ENCODE measurements at places on chromosomes 3 and 15.

GRCh38 chr3:53801319-53801718 is 44.9 kb downstream of the CHDH start:
- no peak for DNase-seq

GRCh38 chr3:43286841-43287499 is 630 bp downstream of the SNRK start:
- DNase-seq = peak; percentile 33

- no peak for DNase-seq
These were observed 51.8 kb upstream of the NEDD4 start for GRCh38 chr15:56045068-56045748.

DNA sequence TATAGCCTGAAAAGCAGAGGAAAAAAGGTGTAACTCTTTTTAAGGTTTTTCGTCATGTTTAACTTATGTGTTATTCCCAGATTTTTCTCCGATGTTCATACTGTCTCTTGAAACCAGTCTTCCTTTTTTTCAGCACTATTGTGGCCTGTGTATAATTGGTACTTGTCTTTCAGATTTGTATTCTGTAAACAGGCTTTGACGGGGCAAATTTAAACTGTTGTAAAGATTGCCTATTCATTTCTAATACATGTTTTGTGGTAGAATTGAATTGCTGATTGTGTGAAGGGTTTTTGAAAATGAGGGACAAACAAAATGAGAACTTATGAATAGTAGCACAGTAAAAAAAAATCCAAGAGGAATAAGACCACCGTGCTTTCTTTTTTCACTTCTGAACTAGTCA is 33.6 kb downstream of the AKAP13 start:
- DNase-seq = peak; percentile 17

DNA sequence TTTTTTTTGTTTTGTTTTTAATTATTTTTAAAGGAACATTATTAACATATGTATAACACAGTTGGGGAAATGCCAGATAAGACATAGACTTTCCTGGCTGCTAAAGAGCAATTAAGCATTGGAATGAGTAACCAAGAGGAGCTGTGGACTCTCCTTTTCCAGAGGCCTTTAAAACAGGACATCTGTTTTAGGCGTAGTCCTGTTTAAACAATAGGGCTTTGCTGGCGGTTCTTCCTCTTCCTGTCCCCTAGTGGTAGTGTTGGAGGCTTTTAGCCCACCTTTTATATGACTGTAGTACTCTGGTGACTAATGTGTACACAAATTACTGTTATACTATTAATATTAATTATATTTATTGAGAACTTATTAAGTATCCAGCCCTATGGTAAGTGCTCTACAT is 81.9 kb downstream of the PPARG start:
- DNase-seq = peak; percentile 44

DNA sequence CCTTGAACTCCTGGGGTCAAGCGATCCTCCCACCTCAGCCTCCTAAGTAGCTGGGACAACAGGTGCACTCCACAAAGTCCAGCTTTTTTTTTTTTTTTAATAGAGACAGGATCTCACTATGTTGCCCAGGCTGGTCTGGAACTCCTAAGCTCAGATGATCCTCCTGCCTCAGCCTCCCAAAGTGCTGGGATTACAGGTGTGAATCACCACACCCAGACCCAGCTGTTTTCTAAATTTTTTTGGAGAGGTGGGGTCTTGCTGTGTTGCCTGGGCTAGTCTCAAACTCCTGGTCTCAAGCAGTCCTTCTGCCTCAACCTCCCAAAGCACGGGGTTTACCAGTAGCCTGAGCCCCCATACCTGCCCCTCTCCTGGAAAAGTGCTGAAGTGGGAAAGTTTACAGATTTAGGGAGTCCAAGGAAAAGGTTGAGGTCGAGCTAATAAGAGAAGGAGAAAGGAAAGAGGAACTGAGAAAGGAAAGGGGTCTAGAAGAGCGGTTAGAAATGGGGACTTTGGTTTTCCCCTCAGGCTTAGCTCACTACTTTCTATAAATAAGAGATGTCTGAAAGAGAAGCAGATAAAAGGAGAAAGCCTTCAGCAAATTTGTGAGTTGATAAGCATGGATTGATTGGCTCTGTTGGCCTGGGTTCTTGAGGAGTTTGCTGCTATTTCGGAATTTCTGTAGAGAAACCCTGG is 23.6 kb downstream of the UBE2E1 start:
- DNase-seq = no peak

DNA sequence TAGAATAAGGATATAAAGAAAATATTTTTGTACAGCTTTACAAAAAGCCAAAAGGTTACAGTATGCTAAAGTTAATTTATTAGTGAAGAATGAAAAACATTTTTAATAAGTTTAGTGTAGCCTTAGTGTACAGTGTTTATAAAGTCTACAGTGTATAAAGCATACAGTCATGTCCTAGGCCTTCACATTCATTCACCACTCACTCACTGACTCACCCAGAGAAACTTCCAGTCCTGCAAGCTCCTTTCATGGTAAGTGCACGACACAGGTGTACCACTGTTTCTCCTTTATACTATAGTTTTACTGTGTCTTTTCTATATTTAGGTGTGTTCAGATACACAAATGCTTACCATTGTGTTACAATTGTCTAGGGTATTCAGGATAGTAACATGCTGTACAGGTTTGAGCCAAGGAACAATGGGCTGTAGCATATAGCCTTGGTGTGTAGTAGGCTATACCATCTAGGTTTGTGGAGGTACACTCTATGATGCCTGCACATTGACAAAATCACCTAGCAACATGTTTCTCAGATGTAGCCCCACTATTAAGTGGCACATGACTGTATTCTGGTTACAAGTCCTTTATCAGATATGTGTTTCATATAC is 197.1 kb upstream of the KBTBD8 start:
- DNase-seq = peak; percentile 49

DNA sequence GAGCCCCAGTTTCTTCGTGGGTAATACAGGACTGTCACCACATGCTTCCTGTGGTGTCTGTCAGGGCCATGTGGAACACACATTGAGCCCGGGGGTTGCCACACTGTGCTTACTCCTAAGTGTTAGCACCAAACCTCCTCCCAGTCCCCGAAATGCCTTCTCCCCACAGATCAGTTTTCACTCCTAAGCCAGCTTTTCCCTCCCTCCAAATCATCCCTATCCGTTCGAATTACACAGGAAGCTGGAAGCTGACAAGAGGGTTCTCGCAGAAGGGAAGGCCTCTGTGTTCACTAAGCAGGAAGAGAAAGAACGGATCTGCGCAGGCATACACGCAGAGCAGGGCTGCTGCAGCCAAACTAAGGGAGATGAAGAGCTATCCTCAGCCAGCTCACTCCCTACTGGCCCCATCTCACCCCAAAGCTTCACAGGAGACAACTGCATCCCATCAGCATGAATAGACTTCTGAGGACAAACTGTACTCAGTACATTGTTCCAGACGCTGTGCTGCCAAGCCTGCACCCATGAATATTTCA is 32.3 kb downstream of the XXYLT1 start:
- DNase-seq = peak; percentile 77

DNA sequence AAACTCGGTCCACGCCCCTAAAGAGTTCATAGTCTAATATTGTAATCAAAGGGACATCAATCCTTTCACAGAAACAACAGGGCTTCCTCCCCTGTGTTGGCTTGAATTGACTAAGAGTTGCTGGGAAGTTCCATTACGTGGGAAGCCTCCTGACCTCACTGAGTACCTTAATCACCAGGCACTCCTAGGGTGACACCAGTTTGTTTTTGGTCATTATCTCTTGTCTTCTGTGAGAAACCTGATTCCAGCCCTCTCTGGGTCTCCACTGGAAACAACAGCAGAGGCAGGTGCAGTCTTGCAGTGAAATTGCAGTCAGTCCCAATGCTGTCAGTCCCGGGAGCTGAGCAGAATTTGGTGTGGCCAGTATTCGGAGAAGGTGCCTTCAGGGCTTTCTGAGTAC is 55.4 kb downstream of the BOC start:
- DNase-seq = no peak

- peak; percentile 5 for DNase-seq
These were observed 434.2 kb upstream of the CCDC54 start for GRCh38 chr3:106943071-106943470.

GRCh38 chr3:11391174-11391879 is 119.1 kb downstream of the ATG7 start:
- no peak for DNase-seq

DNA sequence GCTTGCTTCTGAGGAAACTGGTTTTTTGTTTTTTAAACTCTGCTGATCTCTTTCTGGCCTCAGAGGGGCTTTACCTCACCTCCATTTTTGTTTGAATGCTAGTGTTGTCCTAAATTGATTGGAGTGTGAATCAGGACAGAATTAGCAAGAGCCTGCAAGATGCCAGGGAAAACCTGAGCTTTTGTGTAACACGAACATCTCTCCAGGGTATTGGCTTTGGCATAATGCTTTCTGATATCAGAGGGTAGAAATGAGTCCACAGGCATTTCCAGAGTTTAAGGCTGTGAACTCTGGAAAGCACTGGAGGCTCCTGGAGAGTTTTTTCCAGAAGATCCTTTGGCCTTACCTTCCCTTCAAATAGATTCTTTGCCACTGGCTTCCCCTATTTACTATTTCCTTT is 87.1 kb downstream of the WDR76 start:
- DNase-seq = peak; percentile 27

- no peak for DNase-seq
These were observed 298.9 kb downstream of the LRTM1 start for GRCh38 chr3:54628888-54629441.

- DNase-seq = no peak
These were observed 55.1 kb downstream of the GPR160 start for GRCh38 chr3:170092907-170093306.

GRCh38 chr3:21920421-21920861 is 169.4 kb upstream of the ZNF385D start:
- DNase-seq = peak; percentile 92

DNA sequence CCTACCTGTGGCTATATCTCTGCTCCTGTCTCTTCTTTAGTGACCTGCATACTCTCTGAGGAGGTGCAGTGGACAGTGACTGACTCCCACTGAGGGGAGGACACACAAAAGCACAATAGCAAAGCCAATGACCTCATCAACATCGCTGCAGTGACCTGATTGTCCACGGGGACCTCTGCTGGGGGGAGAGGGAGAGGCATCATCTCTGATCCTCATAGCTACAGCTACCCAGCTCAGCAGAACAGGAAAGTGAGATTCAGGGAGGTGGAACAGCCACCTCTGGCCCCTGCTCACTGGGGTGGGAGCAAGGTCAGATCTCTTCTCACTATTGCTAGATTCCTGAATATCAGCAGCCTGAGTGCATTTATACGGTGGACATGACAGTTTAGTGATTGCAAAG is 179.2 kb downstream of the ATP10A start:
- DNase-seq = no peak

DNA sequence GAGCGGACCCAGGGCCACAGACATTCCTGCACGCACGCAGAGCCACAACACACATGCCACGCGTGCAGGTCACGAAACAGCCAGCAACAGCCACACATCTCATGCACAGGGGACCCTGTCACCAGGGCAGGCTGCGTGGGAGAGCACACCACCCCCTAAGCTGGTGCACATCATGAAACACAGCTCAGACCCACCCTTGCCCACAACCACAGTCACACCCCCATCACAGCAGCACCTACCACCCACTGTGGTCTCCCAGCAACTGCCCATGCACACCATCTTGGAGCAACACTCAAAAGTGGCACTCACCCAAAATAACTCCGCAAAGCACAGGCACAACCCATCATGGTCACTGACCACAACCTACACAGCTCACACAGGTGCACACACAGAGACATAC is 75.7 kb downstream of the OCA2 start:
- DNase-seq = no peak

DNA sequence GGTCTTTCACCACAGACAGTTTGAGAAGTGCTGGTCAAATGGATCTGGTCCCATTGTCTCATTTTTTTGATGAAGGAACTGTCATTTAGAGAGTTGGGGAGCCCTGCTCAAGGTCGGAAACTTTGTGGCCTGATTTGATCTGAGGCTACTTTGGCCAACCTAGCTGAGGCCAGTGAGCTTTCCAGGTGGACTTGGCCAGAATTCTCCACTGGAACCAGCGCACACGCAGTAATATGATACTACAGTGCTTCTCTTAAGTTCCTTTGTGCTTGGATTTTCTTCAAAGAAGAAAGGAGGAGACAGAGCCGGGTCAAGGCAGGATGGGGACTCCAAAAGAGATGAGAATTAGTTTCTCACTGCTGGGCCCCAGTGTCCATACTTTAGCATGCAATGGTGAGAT is 50.5 kb downstream of the CCNB2 start:
- DNase-seq = no peak

DNA sequence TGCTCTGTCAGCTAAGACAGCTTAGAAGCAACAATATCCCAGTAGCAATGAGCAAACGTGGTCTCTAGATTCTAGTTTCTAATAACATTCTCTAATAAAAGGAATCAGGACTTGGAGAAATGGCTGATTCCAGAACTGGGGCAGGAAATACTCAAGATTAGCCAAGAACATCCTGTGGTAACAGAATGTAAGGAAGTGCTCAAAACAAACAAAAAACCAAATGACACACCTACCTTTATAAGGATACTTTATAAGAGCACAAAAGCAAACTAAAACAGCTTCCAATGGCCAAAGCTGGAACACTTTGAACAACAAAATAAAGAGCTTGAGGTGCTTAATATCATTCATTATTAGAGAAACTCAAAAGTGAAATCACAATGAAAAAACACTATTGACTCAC is 33.1 kb upstream of the EIF5A2 start:
- DNase-seq = peak; percentile 48

DNA sequence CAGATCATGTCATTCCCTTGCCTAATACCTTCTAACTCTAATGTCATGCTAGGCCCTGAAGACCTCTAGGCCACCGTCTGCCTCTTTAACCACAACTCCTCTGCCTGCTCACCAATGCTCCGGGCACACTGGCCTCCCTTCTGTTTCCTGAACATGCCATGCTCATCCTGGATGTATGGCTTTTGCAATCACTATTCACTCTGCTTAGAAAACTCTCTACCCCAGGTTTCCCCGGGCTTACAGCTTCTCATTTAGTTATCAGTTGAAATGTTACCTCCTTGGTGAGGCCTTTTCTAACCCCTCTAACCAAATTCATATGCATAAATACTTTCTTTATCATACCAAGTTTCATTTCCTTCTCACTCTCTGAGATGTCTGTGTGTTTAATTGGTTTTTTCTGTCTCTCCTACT is 727.8 kb upstream of the CFAP20DC start:
- DNase-seq = no peak

All from cardiac fibroblast (primary cell).